ENCODE measurements at places on chromosomes 13 and 19.

GRCh38 chr13:37755349-37755748 lies 114.2 kb downstream of the TRPC4 start:
- no peak for DNase-seq

DNA sequence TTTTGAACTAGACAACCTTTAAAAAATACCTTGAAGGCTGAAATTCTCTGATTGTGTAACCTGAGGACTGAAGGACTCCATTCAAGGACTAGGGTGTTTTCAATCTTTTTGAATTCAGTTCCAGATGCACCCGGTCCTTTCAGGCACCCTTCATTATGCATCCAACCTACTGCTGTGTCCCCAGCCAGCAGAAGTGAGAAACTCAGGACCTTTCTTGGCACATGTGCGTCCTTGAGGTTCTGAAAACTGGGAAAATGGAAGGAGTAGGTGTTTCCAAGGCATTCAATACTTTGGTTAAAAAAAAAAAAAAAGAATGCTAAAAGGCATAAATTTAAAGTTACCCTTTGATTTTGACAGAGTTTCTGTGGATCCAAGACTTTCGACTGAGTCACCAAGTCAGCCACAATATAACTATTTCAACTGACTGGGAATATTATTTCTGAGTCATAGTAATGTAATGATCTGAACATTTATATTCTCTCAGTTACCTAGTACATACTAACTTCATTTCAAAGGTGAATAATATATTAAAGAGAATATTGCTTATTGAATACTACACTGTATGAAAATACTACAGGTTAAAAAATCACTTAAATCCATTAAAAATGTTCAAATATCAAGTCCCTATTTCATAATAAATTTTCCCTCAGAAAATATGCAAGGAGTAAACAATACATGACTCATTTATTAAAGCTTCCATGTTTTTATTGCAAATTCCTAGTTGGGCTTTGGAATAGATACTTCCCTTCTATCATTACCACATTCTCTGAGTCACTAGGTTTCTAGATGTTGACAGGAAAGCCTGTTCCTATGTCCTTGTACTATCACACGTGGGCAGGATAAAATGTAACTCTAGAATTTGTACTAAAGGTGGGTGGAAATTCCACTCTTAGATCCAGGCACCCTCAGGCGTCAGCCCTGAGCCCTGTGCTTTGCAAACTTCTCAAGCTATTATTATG lies 2.4 kb upstream of the ITGBL1 start:
- DNase-seq: no peak

DNA sequence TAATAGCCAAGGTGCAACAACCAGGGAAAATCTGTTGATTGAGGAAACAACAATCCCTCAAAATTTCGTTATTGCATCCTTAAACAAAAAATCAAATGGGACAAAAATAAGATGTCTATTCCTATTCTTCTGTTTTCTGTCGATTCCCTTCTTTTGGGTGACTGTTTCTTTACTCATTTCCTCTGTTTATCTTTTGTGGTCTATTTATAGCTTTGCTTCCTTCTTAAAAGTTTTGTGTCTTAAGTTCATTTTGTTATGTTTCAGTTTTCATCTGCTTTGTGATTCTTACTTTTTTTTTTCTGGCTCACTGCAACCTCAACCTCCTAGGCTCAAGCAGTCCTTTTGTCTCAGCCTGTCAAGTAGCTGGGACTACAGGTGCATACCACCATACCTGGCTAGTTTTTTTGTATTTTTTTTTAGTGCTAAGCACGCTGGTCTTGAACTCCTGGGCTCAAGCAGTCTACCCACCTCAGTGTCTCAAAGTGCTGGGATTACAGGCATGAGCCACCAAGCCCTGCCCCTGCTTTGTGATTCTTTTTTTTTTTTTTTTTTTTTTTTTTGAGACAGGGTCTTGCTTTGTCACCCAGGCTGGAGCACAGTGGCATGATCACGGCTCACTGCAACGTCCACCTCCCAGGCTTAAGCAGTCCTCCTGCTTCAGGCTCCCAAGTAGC lies 10.4 kb downstream of the ZNF146 start:
- no peak for DNase-seq

DNA sequence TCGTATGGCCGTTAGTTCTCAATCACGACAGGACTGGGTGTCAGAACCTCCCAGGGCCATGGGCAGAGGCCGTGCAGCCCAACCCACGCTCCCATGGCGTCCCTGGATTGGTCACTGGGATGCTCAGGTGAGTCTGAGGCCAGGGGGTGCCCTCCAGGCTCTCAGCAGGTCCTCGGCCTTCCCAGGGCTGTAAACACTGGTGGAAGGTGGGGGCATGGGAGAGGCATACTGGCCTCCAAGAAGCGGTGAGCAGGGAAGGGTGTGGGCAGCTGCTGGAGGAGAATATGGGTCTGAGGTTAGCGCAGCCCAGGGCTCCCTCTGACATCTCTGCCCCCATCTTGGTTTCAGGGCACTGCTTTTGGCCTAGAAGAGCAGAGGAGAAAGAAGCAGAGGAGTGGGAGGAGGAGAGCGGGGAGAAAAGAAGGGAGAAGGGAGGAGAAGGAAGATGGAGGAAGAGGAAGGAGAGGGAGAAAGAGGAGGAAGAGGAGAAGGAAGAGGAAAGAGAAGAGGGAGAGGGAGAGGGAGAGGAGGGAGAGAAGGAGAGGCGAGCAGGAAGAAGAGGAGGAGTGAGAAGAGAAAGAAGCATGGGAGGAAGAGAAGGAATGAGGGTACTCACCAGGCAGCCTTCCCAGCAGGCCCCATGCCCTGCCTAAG lies 62.3 kb downstream of the CEBPG start:
- no peak for DNase-seq

DNA sequence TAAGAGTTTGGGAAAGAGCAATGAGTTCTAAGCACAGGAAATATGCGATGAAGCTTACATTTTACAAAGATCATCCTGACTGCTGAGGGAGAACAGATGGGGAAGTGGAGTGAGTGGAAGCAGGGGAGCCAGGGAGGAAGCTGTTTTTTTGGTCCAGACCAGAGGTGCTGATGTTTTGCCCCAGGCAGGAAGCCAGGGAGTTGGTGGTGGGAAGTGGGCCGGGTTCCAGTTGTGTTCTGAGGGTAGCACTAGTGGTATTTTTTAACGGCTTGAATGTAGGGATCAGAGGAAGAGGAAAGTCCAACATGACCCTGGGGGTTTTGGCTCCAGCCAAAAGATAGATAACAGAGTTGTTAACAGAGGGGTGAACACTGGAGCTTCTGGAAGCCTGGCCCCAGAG lies 20.7 kb upstream of the OLFM4 start:
- no peak for DNase-seq

Data from activated T-helper 1 cell treated with anti-CD3 and anti-CD28 coated beads, Interleukin-12 subunit alpha, Interleukin-12 subunit beta, Interleukin-2, Interleukin-4 antibody, amounts not matched to agents 30 ng/mL and 10 ng/mL and 1 ng/mL, durations not matched to agents 14 hours and 24 hours and 36 hours (primary cell).